ENCODE measurements at places on chromosomes 13 and 19.

GRCh38 chr19:4983346-4984105 lies 14.6 kb downstream of the KDM4B start:
- DNase-seq, result no peak

- no peak for DNase-seq
These were observed 52.0 kb upstream of the ARGLU1 start for GRCh38 chr13:106619688-106620555.

- DNase-seq, result no peak
These were observed 2.0 kb downstream of the RAB8A start for GRCh38 chr19:16113727-16114126.

DNA sequence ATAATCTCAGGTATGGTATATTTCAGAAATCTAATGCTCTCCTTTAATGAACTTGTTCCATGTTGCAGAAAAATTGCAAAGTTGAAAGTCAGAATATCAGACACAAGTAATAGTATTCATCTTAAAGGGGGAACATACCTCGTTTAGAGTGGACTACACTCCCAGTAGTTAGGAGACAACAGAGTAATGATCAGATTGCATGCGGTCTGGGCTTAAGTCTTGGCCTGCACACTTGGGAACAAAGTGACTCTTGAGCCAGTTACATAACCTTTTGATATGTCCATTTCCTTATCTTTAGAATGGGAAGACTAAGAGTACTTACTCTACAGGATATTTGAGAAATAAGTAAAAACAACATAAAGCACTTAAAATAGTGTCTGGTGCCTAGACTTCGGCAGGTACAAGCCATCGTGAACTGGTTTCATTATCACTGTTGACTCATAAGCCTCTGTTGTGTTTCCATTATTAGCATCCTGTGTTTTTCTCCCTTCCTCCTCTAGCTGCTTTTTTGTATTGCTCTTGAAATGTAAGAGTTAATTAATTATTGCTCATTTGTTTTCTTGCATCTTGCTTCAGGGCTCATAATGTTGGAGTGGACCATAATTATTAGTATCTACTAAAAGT lies 53.0 kb downstream of the DPY19L3 start:
- no peak for DNase-seq

DNA sequence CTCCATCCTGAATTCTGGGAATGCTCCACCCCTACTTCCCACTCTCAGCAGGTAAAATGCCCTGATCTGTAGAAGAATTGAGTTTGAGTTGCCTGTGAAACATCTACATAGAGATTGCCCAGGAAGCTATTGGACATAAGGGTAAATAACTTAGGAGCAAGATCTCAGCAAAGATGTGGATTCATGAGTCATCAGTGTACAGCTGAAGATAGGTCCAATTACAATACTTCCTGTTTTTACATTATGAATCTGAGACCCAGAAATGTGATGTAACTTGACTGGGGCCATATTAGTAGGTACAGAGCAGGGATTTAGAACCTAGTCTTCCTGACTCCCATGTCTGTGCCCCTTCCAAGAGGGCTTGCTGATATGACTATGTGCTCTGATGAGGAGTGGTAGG lies 79.4 kb upstream of the FNDC3A start:
- DNase-seq, result no peak

- no peak for DNase-seq
These were observed 508.6 kb upstream of the KLHL1 start for GRCh38 chr13:70616847-70617246.

GRCh38 chr13:44619651-44620050 lies 43.5 kb upstream of the TSC22D1 start:
- DNase-seq, result no peak

GRCh38 chr13:50125554-50126262 lies 110.5 kb downstream of the KCNRG start:
- DNase-seq, result peak; percentile 96

DNA sequence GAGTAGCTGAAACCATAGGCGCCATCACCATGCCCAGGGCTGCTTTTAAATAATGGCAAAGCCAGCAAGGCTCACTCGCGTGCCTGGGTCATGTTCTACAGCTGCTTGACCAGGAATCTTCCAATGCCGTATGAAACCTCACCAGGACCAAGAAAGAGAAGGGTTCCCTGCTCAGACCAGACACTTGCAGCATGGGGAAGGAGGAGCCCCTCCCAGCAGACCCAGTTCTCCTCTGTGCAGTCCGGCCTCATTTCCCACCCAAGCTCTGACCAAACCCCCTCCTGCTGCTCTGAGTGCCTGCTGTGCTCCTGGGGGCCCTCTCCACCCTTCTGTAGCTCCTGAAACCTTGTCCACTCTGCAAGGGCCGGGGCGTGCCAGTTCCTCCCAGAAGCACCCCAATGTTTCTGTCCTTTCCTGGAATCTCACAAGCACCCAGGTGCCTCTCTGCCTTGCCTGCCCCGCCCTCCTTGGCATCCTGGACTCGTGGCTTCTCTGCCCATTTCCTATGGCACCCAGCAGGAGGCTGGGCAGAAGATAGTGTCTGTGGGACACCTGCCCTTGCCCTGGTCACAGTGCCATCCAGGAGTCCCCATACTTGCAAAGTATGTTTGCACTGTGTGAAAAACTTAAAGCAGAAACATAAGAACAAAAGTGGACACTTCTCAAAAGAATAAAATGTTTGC lies 6.8 kb upstream of the SLC7A9 start:
- DNase-seq, result no peak

- DNase-seq, result no peak
These were observed 209.1 kb upstream of the STARD13 start for GRCh38 chr13:33494596-33495204.

GRCh38 chr13:97030705-97031452 lies 36.6 kb upstream of the OXGR1 start:
- no peak for DNase-seq

DNA sequence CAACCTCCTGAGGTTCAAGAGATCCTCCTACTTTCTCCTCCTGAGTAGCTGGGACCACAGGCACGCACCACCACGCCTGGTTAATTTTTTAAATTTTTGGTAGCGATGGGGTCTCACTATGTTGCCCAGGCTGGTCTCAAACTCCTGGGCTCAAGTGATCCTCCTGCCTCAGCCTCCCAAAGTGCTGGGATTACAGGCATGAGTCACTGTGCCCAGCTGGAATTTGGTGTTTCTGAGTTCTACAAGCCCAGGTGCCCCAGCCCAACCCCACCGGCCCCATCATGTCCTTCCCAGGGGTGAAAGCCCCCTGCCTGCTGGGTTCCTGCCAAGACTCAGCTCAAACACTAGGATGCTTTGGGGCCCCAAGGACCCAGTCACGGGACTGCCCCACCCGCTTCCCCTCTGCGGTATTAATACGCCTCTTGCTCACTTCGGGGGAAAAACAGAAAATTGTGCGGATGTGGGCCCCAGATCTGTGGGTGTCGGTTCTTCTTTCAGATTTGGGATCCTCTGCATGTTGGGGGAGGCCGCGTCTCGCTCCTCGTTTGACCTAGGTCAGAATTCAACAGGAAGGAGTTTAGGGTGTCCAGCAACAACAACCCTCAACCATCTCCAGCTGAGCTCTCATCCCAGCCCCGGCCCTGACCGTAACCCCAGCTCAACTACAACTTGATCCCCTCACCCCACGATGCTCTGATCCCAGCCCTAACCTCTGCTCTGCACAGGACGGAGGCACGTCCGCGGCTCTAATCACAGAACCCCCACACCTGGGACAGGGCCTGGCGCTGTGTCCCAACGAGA lies 3.7 kb upstream of the FCER2 start:
- DNase-seq, result peak; percentile 62

DNA sequence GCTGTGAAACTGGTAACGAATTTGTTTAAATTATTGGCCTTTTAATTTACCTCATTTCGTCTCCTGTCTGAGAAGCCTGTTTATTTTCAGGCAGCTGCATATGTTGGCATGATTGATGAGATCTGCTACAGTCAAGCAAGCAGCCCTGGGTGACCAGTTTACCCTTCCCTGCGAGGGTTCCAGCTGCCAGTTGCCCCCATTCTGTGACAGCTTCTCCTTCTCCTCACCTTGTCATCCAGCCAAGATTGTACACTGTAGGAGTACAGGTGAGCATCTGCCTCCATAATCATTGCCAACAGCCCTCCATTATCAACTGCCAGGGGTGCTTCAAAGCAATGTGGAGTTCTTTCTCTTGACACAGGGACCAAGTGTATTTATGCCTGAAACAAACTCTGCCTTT lies 1979.9 kb upstream of the PRR20A start:
- no peak for DNase-seq

GRCh38 chr13:22744688-22745452 lies 435.9 kb upstream of the SGCG start:
- DNase-seq, result no peak

DNA sequence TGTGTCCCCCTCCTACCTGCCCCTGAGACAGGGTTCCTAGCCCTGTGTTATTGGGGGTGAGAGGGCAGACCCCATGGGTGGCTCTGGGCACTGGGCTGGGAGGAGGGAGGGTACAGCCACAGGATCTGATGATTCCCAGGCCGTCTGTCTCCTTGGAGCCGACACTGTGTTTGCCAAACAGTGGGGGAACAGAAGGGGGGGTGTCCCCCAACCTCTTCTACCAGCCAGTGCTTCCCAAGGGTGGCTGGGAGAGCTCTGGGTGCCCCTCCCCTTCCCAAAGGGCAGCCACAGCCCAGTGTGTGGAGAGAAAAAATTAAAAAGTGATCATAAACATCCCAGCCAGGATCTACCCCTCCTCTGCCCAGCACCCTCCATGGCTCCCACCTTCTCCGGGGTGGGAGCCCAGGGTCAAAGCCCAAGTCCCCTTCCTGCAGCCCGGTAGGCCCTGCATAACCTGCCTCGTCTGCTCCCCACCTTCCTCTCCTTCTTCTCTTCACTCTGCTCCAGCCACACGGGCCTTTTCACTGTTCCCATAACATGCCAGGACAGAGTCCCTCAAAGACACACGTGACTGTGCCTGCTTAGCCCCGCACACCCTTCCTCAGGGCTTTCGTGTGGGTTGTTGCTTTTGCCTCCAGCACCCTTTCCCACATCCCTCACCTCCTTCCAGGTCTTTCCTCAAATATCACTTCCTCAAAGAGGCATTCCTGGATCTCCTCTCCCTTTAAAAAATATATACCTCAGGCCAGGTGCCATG lies 1.4 kb upstream of the PLIN4 start:
- DNase-seq, result peak; percentile 73

- DNase-seq, result no peak
These were observed 10.9 kb downstream of the ACP4 start for GRCh38 chr19:50801107-50801506.

DNA sequence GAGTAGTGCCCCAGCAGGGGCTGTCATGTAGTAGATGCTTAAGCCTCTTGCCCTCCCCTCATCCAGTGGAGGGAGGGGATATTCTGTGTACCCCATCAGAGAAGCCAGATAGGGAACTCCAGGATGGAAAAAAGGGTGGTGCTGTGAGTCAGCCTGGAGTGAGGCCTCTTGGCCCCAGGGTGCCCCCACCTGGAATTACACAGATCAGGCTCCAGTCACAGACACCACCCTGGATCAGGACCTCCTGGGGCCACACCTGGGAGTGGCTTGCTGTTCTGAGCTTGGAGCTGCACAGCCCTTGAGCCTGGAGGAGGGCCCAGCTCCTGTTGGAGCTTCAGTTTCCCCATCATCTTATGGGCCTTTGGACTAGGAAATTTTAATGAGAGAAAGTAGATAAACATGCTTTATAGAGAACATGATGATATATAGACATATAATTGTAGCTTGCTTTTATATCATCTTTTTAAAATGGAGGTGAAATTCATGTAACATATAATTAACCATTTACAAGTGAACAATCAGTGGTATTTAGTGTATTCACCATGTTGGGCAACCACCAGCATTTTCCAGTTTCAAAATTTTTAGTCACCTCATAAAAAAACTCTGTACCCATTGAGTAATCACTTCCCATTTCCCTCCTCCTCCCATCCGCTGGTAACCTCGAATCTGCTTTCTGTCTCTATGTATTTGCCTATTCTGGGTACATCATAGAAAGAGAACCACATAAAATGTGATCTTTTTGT lies 24.6 kb downstream of the CYP4F22 start:
- DNase-seq, result no peak

DNA sequence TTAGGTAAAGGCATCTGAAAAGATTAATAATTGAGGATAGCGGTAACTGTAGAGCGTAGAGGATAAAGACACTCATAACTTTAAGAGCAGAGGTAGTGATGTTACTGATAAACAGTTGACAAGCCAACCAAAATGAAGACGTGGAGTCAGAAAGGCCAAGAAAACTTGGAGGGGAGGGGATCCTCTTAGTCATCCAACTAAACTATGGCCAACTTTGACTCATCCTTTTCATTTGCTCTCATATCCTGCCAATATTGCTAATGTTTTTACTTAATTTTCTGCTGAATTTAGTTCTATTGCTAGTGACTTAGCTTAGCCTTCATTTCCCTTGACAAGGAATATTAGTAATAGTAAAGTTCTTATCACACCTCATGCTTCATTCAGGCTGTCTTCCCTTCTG lies 13.4 kb downstream of the ITGBL1 start:
- no peak for DNase-seq

DNA sequence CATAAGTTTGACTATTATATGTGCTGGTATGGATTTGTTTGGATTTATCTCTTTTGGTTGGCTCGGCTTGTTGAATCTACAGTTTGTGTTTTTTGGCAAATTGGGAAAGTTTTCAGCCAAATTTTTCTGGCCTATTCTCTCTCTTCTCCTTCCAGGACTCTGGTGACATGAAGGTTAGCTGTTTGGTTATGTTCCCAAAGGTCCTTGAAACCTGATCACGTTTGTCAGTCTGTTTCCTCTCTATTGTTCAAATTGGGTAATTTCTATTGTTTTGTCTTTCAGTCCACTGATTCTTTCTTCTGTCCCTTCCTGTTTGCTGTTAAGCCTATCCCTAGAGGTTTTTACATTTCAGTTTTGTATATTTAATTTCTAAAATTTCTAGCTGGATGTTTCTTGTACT lies 81.5 kb upstream of the SHISA2 start:
- no peak for DNase-seq

GRCh38 chr13:108270442-108270841 lies 924 bp downstream of the TNFSF13B start:
- DNase-seq, result no peak

- DNase-seq, result peak; percentile 80
These were observed 20.0 kb downstream of the ELL start for GRCh38 chr19:18501832-18502231.

GRCh38 chr19:34365463-34366401 lies 736 bp downstream of the GPI start:
- peak; percentile 73 for DNase-seq

- peak; percentile 32 for DNase-seq
These were observed 182.2 kb downstream of the KDM4B start for GRCh38 chr19:5150902-5151741.

DNA sequence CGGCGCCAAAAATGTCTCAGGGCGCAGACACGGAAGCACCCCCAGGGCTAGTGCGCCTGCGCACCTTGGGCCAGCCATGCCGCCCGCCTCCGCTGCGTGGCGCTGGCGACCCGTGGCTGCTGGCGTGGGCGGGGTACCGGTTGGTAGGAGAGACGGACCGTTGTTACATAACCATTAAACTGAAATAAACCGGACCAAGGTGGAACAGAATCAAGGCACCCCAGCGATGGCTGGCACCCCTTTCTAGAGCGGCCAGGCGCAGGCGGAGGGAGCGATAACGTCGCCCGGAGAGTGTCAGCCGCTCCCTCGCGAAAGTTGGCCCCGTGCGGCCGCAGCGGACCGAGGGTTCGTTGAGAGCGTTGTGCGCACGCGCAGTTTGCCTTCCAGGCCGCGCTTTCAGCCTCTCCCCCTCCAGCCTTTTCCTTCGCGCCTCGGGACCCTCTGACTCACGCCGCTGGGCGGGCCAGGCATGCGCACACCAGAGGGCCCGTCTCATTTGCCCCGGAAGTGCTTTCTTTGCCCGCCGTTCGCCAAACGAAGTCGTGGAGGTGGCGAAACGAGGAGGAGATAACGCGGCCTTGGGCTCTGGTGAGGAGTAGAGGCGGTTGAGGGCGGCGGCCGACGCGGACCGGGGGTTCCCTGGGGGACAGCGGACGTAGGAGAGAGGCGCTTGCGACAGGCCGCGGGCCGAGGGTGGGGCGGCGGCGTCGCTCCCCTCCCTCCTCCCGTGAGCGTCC lies at the start of the genes PLEKHJ1 and SF3A2:
Gene PLEKHJ1 (minus strand): TSS at position 16 of the 737 bp plus-strand sequence. CDS start 81 bp downstream, outside the sequence.
Gene SF3A2 (plus strand): TSS at position 511 of the 737 bp plus-strand sequence. CDS start 6,595 bp downstream, outside the sequence.
- DNase-seq, result peak; percentile 98

Measured in Right ventricle myocardium superior (tissue), 1 donor.